ENCODE measurements at places on chromosomes 13 and 19. TPM values are rescaled to one million over a fixed set of nuclear protein-coding genes. Genes with fewer than 3 reads are reported as not detected.
A peak's percentile ranks its signal among the peaks of the same experiment; 100 is the strongest.

The TUBB4A gene
- total RNA-seq, result 1.3 TPM

The ANGPTL4 gene
- not detected for total RNA-seq

The ZNF28 gene
- total RNA-seq, result 6.6 TPM

The LILRB4 gene
- not detected for total RNA-seq

The OR10H1 gene
- not detected for total RNA-seq

The MYBPC2 gene
- 0.49 TPM for total RNA-seq

GRCh38 chr13:101447852-101448251 lies 4.6 kb upstream of the ITGBL1 start:
- no peak for DNase-seq
- H3K4me1 ChIP-seq, result no peaks in the 10 kb centered on the region
- no peaks in the 10 kb centered on the region for H3K36me3 ChIP-seq
- H3K27ac ChIP-seq, result no peak overlapping the region

DNA sequence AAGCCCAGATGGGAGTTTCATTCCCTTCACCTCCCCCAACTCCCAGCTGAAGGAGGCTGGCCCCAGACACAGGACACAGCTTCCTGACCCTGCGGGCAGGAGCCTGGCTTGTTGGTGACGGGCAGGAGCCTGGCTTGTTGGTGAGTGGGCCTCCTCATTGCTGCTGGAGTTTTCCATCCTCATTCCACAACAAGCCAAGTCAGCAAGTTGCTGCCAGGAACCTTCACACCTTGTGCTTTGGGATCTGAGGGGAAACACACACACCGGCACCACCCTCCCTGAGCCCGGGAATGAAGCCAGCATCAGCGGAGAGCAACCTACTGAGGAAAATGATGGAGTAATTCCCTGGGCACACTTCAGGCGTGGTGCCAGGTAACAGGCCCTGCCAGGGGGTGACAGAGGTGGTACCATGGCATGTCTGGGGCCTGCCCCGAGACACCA lies 74.9 kb downstream of the ALOX5AP start:
- H3K4me1 ChIP-seq, result no peaks in the 10 kb centered on the region
- H3K36me3 ChIP-seq, result no peaks in the 10 kb centered on the region
- no peak for DNase-seq

- no peak overlapping the region for H3K4me3 ChIP-seq
- no peaks in the 10 kb centered on the region for H3K4me1 ChIP-seq
- no peaks in the 10 kb centered on the region for H3K36me3 ChIP-seq
- H3K27me3 ChIP-seq, result peaks cover 3% of the 10 kb centered on the region
Observed at GRCh38 chr13:97202761-97203160, 19.4 kb upstream of the MBNL2 start.

GRCh38 chr13:30479883-30480219 lies 14.1 kb upstream of the HMGB1 start:
- no peaks in the 10 kb centered on the region for H3K36me3 ChIP-seq
- no peaks in the 10 kb centered on the region for H3K4me1 ChIP-seq
- no peak overlapping the region for H3K27ac ChIP-seq
- H3K27me3 ChIP-seq, result no peaks in the 10 kb centered on the region

GRCh38 chr13:99359528-99359927 lies 52.3 kb upstream of the GPR183 start:
- H3K4me3 ChIP-seq, result peak overlapping the region; percentile 4
- peaks cover 94% of the 10 kb centered on the region for H3K4me1 ChIP-seq
- H3K27me3 ChIP-seq, result no peaks in the 10 kb centered on the region
- DNase-seq, result no peak

DNA sequence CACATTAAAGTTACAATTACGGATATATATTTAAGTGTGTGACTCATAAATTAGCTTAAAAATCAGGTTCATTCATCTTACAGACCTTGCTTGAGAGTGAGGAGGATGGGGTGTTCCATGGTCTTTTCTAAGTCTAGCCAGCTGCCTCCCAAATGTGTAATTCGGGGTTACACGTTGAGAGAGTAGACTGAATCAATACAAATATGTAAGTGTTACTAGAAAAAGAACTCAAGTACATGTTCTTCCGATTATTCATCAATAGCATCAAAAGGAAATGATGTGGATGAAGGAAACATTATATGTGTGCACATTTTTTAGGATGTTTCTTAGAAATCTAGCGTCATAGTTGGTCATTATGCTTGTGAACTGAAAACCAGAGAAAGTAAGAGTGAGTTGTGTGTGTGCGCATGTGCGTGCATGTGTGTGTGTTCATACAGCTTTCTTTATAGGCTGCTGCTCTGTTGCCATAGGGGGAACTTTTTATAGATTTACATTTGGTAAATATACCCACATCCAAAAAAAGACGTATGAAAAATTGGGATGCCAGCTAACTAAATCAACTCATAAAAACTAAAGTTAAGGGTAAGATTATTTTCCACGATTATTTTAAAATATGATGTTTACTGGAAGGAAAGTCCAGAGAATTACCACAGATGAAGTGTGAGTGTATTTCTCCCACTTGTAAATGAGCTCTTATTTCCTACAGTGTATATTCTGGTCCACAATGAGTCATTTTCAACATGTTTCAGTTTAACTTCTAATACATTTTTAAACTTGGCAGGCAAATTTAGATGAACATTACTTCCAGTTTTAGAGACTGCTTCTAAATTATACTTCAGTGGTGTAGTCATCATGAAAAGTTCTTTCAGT lies 82.4 kb downstream of the PIBF1 start:
- no peaks in the 10 kb centered on the region for H3K27me3 ChIP-seq
- H3K27ac ChIP-seq, result no peak overlapping the region
- no peak for DNase-seq
- no peak overlapping the region for H3K4me3 ChIP-seq
- peaks cover 15% of the 10 kb centered on the region for H3K36me3 ChIP-seq
- H3K4me1 ChIP-seq, result no peaks in the 10 kb centered on the region

DNA sequence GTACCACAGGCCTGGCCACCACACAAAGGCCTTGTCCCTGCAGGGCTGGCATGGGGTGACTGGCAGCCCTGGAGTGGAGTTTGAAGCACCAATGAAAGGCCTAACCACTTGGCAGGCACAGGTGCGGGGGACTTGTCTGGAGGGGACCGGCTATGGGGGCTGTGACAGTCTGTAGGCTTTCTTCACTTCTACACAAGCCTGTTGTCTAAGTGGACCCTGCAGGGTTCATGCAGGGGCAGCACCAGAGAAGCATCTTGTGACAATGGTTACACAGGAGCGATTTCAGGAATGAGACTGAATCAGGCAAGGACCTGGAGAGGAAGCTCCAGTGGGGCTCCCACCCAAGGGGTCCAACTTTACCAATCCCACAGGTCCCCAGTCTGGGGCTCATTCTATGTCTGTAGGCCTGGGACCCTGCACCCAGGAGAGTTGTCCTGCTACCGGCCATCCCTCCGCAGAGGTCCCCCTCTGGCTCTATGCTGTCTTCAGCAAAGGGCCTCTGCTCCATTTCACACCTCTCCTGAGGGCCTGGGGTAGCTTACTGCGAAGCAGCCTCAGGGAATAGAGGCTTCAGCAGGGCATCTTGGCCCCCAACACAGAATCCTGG lies 2.3 kb upstream of the ZNF837 start:
- no peaks in the 10 kb centered on the region for H3K27me3 ChIP-seq
- H3K4me3 ChIP-seq, result no peak overlapping the region
- no peak for DNase-seq
- no peaks in the 10 kb centered on the region for H3K36me3 ChIP-seq
- peaks cover 44% of the 10 kb centered on the region for H3K4me1 ChIP-seq

GRCh38 chr19:16585094-16585801 lies 13.0 kb upstream of the SLC35E1 start:
- peaks cover 5% of the 10 kb centered on the region for H3K36me3 ChIP-seq
- DNase-seq, result no peak
- peaks cover 74% of the 10 kb centered on the region for H3K4me1 ChIP-seq

- peaks cover 3% of the 10 kb centered on the region for H3K27me3 ChIP-seq
- no peaks in the 10 kb centered on the region for H3K4me1 ChIP-seq
- H3K27ac ChIP-seq, result no peak overlapping the region
- H3K36me3 ChIP-seq, result no peaks in the 10 kb centered on the region
- DNase-seq, result no peak
Observed at GRCh38 chr13:50611117-50611781, 232.2 kb downstream of the DLEU7 start.

DNA sequence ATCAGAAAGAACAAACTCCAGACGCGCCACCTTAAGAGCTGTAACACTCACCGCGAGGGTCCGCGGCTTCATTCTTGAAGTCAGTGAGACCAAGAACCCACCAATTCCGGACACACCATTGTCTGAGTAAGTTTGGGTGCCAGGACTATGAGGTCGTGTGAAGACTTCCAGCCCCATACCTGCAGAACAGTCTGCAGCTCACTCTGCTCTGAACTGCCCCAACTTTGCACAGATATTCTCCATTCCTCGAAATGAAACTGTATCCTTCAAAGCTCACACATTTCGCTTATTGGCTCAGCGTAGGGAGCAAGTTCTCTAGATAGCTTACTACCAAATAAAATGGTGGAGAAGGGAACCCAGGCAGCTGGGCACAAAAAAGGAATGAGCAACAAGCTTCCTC lies 2.6 kb upstream of the CYP4F2 start:
- H3K27me3 ChIP-seq, result peaks cover 7% of the 10 kb centered on the region
- H3K4me3 ChIP-seq, result no peak overlapping the region
- no peaks in the 10 kb centered on the region for H3K36me3 ChIP-seq
- no peak overlapping the region for H3K27ac ChIP-seq
- no peaks in the 10 kb centered on the region for H3K4me1 ChIP-seq

DNA sequence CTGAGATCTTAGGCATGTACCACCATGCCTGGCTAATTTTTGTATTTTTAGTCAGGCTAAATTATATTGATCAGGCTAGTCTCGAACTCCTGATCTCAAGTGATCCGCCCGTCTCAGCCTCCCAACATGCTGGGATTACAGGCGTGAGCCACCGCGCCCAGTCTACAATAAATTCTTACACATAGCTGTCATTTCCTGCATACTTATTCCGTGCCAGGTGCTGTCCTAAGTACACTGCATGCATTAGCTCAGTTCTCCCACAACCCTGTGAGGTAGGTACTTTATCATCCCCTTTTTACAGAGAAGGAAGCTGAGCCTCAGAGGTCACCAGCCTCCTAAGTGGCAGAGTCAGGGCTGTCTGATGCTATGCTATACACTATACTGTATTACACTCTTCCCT lies 7.2 kb upstream of the RHPN2 start:
- no peaks in the 10 kb centered on the region for H3K27me3 ChIP-seq
- H3K27ac ChIP-seq, result no peak overlapping the region
- H3K4me1 ChIP-seq, result no peaks in the 10 kb centered on the region
- DNase-seq, result no peak
- no peaks in the 10 kb centered on the region for H3K36me3 ChIP-seq

GRCh38 chr13:41651413-41652058 lies 194.2 kb downstream of the RGCC start:
- DNase-seq, result no peak
- no peak overlapping the region for H3K27ac ChIP-seq
- H3K4me1 ChIP-seq, result no peaks in the 10 kb centered on the region
- H3K27me3 ChIP-seq, result no peaks in the 10 kb centered on the region
- H3K4me3 ChIP-seq, result no peak overlapping the region
- H3K36me3 ChIP-seq, result peaks cover 3% of the 10 kb centered on the region

DNA sequence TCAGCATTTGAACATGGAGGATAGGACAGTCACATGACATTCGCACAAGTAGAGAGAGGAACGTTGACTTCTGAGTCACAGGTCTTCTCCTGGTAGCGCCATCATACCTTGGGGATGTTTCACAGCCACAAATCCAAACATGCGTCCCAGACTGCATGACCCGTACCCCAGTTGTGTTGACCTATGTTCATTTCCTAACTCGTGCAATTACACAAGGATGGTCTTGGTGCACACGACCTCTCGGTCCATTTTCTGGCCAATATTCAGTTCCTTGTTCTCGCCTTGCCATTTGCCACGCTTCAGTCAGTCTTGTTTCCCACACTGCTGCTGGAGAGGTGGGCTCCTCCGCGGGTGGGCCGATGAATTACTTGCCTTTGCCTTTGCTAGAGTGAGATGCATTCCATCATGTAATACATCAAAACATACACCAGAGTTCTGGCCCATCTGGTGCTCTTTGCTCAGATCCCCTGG lies 87.3 kb downstream of the COL4A2 start:
- no peak overlapping the region for H3K4me3 ChIP-seq
- H3K36me3 ChIP-seq, result no peaks in the 10 kb centered on the region
- H3K27ac ChIP-seq, result no peak overlapping the region
- H3K4me1 ChIP-seq, result no peaks in the 10 kb centered on the region
- H3K27me3 ChIP-seq, result no peaks in the 10 kb centered on the region

DNA sequence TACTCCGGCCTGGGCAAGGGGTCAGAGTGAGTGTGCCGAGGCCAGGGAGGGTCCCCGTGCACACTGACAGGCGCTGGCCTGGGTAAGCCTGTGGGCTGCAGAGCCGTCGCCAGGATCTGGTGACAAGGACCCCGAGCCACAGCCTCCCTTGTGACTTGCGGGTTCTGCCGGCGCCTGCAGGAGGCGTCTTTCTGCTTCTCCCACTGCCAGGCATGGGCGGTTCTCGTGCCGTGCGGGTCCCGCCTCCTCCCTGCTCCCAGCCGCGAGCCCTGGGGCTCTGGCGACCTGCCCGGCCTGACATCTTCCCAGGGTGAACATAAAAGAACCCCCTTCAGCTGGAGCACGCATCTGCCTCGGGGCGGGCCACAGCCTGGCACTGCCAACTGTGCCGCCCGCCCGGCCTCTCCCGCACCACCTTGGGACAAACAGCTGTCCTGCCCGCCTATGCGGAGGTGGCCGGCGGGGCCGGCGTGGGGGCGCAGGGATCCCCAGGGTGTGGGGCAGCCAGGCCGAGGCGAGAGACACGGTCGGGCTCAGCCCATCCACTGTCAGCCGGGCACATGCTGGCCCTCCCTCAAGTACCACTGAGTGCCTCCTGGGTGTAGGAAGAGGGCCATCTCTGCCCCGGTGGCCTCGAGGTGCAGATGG lies 1.5 kb upstream of the HCN2 start:
- H3K27me3 ChIP-seq, result no peaks in the 10 kb centered on the region
- peaks cover under 1% of the 10 kb centered on the region for H3K36me3 ChIP-seq
- peaks cover 25% of the 10 kb centered on the region for H3K4me1 ChIP-seq
- H3K27ac ChIP-seq, result no peak overlapping the region
- peak; percentile 37 for DNase-seq
- no peak overlapping the region for H3K4me3 ChIP-seq

- no peak overlapping the region for H3K4me3 ChIP-seq
- no peaks in the 10 kb centered on the region for H3K36me3 ChIP-seq
Observed at GRCh38 chr13:35765941-35766340, 289.5 kb upstream of the MAB21L1 start.

DNA sequence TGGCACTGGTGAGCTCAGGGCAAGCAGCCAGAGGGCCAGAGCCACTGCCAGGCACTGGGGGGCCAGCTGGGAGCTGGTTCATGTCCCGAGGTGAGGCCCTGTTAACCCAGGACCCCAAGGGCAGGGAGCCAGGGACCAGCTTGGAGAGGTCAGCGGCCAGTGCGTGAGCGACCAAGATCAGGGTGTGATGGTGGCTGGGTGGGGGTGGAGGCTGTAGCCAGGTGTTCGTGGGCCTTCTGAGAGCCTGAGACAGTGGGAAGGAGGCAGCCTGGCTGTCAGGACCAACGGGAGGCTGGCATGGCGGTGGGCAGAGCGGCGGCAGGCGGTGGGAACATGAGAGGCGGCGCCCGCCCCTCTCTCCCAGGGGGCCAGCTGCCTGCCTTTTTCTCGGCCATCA lies 8.1 kb upstream of the KPTN start:
- no peaks in the 10 kb centered on the region for H3K27me3 ChIP-seq
- H3K4me3 ChIP-seq, result no peak overlapping the region
- no peaks in the 10 kb centered on the region for H3K4me1 ChIP-seq
- peaks cover 39% of the 10 kb centered on the region for H3K36me3 ChIP-seq
- no peak for DNase-seq

GRCh38 chr13:71459708-71460107 lies 407.3 kb downstream of the DACH1 start:
- H3K4me1 ChIP-seq, result no peaks in the 10 kb centered on the region
- H3K36me3 ChIP-seq, result no peaks in the 10 kb centered on the region
- DNase-seq, result no peak
- no peak overlapping the region for H3K4me3 ChIP-seq
- no peak overlapping the region for H3K27ac ChIP-seq

Measured in CD4-positive, CD25-positive, alpha-beta regulatory T cell (primary cell).